ENCODE measurements at places on chromosomes 11 and 22.

- no peak for DNase-seq
These were observed 7.4 kb upstream of the VSIG10L2 start for GRCh38 chr11:125938418-125938817.

DNA sequence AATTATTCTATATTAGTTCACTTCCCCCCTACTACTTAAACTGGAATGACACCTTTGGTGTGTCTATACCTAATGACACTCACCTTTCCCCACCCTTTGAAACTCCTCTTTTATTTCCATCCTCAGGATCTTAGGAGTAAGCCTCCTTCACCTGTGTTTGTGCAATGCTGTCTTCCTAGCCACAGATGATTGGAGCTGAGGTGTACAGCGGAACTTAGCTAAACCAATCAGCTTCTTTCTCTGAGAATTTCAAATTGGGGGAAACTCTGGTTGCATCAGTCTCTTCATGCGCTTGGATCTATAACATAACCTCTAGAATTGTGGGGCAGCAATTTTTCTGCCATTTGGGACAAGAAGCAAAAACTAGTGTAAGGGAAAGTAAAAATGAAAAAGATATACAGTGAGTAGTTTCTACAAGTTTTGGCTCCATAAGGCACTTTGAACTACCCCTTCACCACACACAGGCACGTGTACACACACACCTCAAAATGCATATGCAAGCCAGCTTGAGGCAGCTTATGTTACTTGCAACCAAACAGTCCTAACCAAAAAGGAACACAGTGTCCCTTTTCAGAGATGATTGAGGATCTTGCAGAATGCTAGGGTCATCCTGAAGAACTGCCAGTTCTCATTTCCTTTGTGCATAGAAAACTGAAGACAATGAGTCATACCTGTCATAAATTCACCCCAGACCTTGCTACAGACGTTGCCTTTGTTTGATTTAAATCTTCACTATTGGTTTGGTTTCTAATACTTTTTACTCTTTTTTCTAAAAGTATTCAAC, 36.0 kb upstream of the LDLRAD3 start:
- DNase-seq = no peak

GRCh38 chr11:12840871-12841660, 166.8 kb downstream of the TEAD1 start:
- peak; percentile 70 for DNase-seq

DNA sequence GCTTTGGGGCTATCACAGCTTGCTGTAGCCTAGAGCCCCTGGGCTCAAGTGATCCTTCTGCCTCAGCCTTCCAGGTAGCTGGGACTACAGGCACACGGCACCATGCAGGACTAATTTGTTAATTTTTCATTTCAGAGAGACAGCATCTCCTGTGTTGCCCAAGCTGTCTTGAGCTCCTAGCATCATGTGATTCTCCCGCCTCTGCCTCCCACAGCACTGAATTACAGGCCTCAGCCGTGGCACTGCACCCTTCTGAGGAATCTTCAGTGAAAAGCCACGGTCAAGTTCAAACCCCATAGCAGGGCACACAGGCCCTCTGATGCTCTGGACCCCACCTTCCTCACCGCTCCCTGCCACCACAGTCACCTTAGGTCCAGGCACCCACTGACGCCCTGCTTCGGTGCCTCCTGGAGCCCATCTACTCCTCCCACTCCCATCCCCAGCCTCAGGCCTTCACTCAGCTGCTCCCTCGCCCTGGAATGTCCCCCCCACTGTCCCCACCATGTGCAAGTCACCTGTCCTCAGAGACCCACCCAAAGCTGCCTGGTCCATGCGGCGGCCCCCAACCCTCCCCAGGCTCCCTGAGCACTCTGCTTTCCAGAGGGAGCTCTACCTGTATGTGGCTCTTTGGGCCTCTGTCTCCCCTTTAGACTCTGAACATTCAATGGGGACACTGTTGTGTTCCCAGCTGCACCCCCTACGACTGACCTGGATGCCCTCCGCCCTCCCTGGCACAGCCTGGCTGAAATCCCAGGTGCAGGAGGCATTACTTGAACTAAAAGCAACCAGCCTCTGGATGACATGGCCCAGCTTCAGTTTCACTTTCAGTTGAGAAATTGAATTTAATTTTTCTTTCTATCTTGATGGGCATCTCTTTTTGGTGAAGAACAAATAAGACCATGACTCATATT, 1.6 kb downstream of the APOL2 start:
- DNase-seq = no peak

DNA sequence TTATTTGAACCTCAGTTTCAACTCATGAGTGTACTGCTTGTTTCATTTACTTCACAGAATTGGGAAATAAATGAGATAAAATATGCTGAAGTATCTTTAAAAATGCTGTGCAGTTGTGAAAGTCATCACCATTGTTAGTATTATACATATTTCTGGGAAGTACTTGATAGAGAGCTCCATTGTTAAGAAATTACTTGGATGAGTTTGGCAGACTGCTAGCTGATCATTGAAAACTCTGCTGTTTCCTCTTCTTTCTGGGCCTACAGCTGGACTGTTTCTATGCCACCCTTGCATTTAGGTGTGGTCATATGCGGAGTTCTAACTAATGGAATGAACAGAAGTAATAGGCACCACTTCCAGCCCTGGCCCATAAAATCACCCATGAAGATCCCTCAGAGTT, 10.0 kb downstream of the SIK2 start:
- no peak for DNase-seq

DNA sequence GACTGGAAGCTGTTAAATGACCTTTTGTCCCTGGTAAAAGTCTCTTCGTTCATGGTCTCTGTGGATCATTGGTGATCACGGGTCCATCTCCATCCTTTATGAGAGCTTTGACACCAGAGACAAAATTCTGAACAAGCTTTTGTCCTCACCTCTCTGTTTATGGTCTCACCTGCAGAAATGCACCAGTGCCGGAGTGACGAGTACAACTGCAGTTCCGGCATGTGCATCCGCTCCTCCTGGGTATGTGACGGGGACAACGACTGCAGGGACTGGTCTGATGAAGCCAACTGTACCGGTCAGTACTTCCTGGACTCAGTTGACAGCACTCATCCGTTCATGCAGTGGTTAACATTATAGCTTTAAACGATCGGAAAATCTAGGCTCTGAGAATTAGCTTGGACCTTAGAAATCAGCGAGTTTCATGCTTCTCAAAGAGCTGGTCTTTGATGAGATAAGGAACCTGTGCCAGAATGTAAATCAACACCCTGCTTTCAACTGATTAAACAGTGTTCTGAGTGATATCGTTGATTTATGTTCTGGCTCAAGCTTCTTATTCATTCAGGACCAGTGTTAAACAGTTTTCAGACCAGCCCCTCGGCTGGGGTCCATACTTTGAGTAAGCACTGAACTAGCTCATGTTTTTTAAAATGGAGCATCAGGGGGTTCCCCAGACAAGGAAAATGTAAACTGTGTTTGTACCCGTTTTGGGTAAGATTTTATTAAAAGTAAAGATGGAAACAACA, 124.5 kb upstream of the SORL1-AS1 start:
- DNase-seq = peak; percentile 12

DNA sequence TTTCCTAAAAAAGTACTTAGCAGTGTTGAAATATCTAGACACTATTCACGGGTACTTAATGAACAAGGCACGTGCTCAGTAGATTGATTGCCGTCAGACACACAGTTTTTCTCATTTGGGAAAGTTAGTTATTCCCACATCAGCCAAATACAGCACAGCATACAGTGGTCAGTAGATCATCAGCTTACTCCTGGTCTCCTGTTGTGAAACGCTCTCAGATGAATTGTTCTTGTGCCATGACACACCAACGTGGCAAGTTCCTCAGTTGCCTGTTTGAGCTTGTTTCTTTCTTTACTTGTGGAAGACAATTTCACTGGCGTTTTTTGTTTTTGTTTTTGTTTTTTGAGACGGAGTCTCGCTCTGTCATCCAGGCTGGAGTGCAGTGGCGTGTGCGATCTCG, 8.6 kb downstream of the TAB1 start:
- no peak for DNase-seq

GRCh38 chr11:134124660-134125451, 56.0 kb downstream of the JAM3 start:
- DNase-seq = no peak

DNA sequence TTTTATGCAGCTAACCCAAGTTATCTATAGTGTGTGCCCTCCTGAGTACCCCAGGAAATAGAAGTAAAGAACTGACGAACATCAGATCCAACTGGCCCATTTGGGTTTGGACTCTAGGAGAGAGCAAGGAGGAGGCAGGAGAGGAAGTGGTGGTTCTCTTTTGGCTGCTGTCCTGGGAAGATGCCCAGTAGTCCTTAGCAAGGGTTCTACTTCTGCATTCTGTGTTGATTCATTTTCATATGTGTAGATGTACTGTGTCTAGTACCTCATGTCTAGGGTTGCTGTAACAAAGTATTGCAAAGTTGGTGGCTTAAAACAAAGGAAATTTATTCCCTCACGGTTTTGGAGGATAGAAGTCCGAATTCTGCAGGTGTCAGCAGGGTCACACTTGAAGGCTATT, 6.6 kb upstream of the MMP27 start:
- DNase-seq = no peak

DNA sequence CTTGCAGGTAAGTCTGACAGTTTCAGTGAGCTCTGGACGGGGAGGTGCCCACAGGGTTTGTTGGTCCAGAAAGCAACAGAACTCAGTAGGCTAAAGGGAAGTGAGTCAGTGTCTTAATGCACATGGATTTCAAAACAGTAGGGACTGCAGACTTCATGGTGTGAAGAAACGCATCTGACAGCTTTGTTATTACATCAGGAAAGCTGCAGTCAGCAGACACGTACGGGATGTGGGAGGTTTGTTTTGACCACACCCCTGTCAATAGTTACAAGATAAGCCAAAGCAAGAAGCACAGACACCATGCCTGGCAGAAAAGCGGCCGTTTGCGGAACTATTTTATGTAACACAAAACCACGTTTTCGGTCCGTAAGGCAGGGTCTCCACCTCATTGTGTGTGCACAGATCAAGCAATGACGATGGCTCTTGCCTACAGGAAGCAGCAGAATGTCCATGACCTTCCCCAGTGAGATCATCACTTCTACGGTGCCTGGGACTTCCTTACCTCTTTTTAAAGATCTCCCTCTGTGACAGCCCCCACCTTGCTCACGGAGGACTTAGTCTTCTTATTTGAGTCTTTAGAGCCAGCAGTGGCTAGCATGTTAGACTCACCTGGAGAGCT, 58.2 kb upstream of the FTH1 start:
- DNase-seq = no peak

- no peak for DNase-seq
These were observed 115.9 kb downstream of the ARFGAP2 start for GRCh38 chr11:47060807-47061206.

- DNase-seq = no peak
These were observed 227.2 kb upstream of the BLID start for GRCh38 chr11:122343210-122343609.

- no peak for DNase-seq
These were observed 380.3 kb downstream of the AASDHPPT start for GRCh38 chr11:106457727-106458126.

DNA sequence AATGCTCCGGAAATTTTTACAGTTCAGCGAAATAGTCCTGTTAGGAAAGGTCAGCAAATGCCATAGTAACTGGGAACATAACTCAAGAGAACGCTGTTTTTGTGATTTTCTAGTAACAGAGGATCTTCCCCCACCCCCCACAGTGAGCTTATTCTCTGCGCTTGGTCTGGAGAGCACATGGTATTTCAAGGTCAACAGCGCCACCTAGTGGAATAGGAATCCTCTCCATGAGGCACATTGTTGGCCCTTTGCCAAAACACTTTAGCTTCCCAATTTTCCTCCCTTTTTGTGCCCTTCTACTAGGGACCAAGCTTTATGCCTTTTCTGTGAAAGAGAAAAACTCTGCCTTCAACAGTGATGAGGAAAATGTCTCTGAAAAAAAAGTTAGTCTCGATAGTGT, 13.2 kb upstream of the OR4C12 start:
- peak; percentile 63 for DNase-seq

GRCh38 chr22:19666673-19667593, 47.4 kb upstream of the SEPTIN5 start:
- no peak for DNase-seq

DNA sequence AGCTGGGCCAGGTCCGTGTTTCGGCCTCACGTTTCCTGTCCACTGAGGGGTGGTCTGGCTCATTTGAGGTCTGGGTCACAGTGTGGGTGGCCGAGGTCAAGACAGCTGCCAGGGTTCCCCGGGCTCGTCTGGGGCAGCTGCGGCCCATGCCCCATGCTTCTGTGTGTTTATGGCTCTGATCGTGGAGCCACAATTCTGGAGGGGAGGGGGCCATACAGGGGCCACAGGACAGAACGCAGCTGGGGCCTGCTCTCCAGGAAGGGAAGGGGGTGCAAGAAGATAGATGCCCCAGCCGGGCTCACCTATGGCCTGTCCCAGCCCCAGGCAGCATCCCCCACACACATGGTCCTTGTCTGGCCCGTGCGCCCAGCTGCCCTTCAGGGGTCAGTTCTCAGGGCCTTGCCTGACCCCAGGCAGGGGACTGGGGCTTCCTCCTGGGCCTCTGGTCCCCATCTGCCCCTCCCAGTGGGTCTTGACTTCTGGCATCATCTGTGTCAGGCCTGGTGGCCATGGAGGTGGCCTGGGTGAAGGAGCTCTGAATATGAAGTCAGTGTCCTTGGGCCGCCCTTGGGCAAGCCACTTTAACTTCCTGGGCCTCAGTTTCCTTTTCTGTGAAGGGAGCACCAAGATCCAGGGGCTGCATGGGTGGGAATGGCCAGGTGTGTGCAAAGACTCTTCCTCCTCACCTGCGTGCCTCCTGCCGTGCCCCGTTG, 8.4 kb downstream of the TSPAN32 start:
- no peak for DNase-seq

GRCh38 chr22:31150615-31151014, 9.4 kb upstream of the RNF185 start:
- DNase-seq = no peak

GRCh38 chr11:86475027-86475426, 100.3 kb downstream of the CCDC81 start:
- DNase-seq = no peak

DNA sequence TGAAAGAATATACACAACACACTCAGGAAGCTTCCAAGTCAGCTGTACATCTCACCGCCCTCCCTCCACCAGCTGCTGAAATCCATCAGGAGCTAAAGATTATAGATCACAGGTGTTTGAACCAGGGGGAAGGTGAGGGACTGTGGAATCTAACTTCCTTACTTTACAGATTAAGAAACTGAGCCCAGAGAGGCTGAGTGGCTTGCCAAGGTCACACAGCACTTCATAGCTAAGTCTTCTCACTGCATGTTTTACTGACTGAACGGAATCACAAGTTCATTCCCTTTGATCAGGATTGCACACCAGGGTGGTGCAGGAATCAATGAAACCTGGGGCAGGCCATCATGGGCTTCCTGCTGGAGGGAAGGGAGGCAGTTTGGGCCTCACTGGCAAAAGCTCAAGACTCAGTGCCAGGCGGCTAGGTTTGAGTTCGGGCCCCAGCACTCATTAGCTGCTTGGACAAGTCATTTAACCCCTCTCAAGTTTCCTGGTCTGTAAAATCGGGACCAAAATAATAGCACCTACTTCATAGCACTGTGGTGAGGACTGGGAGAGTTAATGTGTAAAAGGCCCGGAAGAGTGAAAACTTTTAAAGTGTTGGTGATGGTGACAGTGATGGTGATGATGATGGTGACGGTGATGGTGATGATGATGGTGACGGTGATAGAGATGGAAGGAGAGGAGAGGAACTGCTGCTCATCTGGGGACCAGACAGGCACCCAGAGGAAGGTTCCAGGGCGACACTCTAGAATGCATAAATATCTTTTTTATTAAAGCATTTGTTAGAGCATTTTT, 8.2 kb downstream of the CD5 start:
- DNase-seq = no peak

Measured in WERI-Rb-1 (cell line).